ENCODE measurements at places on chromosomes 7 and 10. TPM values are rescaled to one million over a fixed set of nuclear protein-coding genes. Genes with fewer than 3 reads are reported as not detected.
A peak's percentile ranks its signal among the peaks of the same experiment; 100 is the strongest.

DNA sequence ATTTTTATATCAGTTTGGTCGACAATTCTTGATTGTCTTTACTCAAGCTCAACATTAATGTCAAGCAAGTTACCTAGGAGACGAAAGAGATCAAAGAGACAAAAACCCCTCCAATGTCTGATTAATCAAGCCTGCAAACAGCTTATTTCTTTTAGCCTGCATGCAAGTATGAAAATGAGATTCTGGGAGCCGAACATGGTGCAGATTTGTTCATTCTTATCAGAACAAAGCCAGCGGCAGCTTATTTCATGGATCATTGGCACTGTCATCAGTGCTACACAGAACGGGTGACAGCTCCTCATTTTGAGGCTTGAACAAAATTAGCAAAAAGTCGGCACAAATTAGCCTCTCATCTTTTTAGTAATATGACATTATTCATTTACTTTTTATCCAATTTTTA is 26.5 kb downstream of the FAM204A start:
- no peak for DNase-seq

The DNAJC2 gene
- total RNA-seq: 93.8 TPM

GRCh38 chr7:29281782-29282541 is 87.4 kb downstream of the CHN2 start:
- no peak for DNase-seq

The GAD2 gene
- total RNA-seq: not detected

The GPR85 gene
- total RNA-seq: not detected

- DNase-seq: no peak
Measured at GRCh38 chr7:76997381-76998284, 34.5 kb downstream of the SPDYE17 start.

DNA sequence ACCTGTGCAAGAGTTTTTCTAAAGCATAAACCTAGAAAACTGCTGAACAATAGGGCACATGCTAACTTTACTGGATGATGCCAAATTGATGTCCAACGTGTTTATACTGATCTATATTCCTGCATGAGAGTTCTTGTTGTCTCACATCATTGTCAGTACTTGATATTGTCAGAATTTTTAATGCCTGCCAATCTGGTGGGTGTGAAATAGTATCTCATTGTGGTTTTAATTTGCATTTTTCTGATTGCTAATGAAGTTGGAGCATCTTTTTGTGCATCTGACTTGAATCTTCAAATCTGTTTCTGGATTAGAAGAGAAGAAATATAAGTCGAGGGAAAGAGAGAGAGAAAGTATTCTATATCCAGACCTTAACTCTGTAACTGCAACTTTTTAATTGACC is 309.8 kb upstream of the KIAA1217 start:
- no peak for DNase-seq

DNA sequence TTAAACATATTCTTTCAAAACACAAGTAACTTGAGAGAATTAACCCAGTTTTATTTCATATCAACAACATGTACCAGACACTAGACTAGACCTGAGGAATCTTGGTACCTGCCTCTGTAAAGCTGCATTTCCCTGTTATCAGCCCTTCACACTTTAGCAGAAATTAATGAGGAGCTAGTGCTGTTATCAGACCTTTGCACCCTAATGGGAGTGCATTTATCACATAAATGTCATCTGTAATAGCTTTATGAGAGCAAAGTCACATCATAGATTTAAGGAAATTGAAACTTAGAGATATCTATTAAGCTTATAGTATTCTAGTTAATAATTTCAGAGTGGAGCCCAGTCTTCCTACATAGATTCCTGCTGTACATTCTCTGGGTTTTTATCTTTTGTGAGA is 270.4 kb upstream of the YAE1 start:
- no peak for DNase-seq

DNA sequence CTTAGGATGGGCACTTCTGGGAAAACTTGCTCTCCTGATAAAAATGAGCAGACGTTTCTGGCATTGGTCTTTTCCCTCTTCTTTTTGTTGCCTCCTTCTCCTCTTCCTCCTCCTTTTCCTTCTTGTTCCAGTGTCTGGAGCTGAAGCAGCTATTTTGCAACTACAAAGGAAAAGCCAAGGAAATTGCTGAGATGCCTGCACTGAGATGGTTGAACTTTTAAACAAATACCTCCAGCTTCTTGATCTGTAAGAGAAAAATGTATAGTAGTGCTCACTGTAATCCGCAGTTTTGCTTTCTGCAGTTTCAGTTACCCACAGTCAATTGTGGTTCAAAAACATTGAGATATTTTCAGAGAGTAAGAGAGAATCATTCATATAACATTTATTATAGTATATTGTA is 7.5 kb upstream of the SND1 start:
- no peak for DNase-seq

DNA sequence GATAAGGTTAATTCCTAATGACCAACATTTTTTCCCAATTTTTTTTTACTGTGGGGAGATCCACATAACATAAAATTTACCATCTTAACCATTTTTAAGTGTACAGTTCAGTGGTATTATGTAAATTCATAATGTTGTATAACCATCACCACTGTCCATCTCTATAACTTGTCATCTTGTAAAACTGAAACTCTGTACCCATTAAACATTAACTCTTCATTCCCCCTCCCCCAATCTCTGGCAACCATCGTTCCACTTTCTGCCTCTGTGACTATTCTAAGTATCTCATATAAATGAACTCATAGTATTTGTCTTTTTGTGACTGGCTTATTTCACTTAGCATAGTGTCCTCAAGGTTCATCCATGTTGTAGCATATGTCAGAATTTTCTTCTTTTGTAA is 46.0 kb upstream of the HPS1 start:
- DNase-seq: no peak

The CYP3A7 gene
- total RNA-seq: not detected

The HOXA1 gene
- 0.33 TPM for total RNA-seq

The PLXDC2 gene
- 0.08 TPM for total RNA-seq

- DNase-seq: no peak
Measured at GRCh38 chr10:118792526-118792925, 37.8 kb upstream of the CACUL1 start.

DNA sequence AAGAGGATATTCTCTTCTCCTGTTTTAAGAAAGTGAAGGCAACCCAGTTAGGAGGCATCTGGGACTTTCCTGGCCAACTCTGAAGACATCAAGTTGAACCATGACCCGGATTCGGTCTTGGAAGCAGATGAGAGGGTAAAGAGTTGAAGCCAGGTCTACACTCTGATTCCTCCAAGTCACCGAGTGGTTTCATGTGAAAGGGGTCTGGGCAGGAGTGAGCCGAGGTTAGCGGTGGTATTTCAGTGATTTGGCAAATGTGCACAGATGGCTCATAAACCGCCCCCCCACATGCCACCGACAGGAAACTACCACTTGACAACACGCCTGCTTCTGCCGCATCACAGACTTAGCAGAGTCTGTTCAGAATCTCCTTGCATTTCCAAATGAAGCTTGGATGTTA is 11.4 kb upstream of the REPIN1 start:
- DNase-seq: peak; percentile 67

DNA sequence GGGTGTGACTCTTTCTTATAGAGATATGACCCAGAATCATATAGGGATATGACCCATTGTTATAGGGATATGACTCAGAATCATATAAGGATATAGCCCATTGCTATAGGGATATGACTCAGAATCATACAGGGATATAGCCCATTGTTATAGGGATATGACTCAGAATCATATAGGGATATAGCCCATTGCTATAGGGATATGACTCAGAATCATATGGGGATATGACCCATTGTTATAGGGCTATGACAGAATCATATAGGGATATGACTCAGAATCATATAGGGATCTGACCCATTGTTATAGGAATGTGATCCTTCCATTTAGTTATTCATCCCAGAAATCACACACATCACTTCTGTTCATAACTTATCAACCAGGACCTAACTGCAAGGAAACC is 312.2 kb upstream of the ADARB2 start:
- DNase-seq: no peak

- no peak for DNase-seq
Measured at GRCh38 chr7:101862280-101863220, 45.1 kb downstream of the CUX1 start.

The SFRP5 gene
- total RNA-seq: 0.13 TPM

The SPAM1 gene
- total RNA-seq: not detected

GRCh38 chr7:7202375-7202720 is 20.0 kb downstream of the C1GALT1 start:
- no peak for DNase-seq

GRCh38 chr7:133428876-133429275 is 176.0 kb downstream of the EXOC4 start:
- DNase-seq: no peak

DNA sequence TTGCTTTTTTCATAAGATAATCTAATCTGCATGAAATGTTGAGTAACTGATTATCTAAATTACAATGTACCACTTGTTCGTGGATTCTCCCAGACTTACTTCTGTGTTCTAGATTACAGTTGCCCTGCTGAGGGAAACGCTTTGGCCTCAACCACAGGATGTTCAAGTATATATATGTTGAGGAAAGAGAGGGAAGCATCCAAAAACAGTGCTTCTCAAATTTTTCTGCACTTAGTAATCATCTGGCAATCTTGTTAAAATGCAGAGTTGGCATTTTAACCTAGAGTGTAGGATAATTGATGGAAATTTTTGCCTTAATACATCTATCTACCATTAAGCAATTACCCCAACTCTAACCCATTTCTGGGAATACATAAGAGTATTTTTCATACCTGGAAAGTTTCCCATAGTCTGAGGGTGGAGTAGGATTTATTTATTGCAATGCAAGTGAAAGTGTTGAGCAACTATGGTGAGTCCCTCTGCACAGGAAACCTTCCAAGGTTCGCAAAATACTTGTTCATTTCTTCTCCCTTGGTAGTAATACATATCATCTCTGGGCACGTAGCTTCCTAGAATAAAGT is 59.6 kb upstream of the C1GALT1 start:
- DNase-seq: no peak

DNA sequence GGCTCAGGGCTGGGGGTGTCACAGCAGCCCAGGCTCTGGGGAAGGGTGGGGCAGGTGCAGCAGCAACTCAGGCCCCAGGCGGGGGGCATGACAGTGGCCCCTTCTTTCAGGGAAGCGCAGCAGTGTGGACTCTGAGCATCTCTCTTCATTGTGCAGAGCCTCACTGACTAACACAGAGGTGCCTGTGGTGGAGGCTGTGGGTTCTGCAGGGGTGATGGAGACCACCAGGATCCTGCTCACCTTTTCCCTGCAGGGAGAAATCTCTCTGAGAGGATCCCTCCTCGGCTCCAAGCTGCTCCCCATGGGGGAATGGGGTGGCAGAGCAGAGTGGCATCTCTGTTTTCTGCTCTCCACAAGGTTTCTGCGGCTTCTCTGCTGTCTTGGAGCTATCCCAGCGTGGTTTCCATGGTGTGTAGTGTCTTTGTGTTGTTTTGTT is 37.8 kb upstream of the SHH start:
- DNase-seq: no peak

DNA sequence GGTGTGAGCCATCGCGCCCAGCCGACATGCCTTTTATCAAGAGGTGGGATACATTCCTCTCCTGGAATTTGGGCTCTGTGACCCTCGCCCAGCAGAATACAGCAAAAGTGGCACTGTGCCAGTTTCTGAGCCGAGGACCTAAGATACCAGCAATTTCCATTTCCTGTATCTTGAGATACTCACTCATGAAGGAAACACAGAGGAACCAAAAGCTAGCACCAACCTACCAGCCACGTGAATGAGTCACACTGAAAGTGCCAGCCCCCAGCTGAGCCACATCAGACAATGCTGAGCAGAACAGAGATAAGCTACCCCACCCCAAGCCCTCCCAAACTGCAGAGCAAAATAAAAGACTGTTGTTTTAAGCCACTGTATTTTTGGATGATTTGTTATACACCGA is 56.3 kb downstream of the CACUL1 start:
- DNase-seq: peak; percentile 76

- no peak for DNase-seq
Measured at GRCh38 chr10:2984682-2985081, 82.7 kb upstream of the PFKP start.

- peak; percentile 54 for DNase-seq
Measured at GRCh38 chr10:80498833-80499741, 38.6 kb upstream of the SH2D4B start.

- DNase-seq: no peak
Measured at GRCh38 chr10:31526681-31527080, 207.7 kb downstream of the ZEB1 start.

- no peak for DNase-seq
Measured at GRCh38 chr7:97089771-97090170, 27.7 kb upstream of the SDHAF3 start.

DNA sequence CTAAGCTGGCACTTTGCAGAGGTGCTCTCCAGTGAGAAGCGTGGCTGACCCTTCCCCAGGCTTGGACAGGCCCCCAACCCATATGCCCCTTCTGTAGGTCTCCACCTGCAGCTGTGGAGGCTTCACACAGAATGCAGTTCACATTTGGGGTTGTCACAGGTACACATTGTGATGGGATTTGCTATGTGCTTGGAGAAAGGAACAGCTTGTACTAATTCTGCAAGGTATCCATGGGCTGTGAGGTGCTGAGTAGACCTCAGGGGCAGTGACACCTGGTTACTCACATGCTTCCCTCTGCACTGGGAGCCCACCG is 188.9 kb downstream of the CXCL12 start:
- no peak for DNase-seq

The ACTA2 gene
- 2.6 TPM for total RNA-seq

GRCh38 chr10:33314811-33315561 is 19.5 kb downstream of the NRP1 start:
- no peak for DNase-seq

The GIMAP4 gene
- 10.1 TPM for total RNA-seq

GRCh38 chr10:78571891-78572290 is 496.9 kb upstream of the ZMIZ1 start:
- DNase-seq: no peak

DNA sequence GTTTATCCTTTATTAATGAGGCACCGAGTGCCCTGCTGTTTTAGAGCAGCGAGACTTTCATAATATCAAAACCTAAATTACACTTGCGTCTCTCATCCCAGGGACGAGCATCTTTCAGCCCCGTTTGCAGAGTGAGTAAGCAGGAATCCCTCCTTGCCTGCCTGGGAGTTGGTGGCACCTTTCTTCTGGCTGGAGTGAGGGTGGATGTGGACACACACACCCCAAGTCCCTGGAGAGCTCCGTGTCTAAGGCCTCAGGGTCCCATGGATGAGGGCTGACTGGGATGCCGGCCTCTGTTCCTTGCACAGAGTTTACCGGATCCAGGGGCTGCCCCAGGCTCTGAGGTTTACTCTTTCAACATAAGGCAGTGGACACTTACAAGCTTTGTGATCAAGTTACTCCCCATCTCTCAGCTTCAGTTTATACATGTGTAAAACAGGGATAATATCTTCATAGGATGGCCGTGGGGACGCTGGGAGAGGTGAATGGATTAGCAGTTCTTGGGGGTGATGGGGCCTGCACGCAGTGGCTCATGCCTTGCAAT is 24.5 kb downstream of the POLL start:
- no peak for DNase-seq

The PAX4 gene
- not detected for total RNA-seq

DNA sequence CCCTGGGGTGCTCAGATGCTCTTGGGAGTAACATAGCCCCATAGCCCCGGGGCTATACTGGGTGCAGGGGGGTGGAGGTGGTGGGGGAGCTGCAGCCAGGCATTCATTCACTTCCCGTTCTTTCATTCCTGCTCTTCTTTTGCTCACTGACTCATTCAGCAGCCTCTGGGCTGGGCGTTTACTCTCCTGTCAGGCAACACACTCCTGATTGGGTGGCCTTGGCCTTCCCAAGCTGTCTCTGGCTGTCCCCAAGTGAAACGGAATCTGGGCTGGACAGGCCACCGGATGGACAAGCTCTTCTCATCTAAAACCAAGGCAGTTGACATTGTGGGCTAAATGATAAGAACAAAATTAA is 34.6 kb downstream of the CHST3 start:
- DNase-seq: no peak

GRCh38 chr7:123846217-123846891 is 1.4 kb downstream of the HYAL4 start:
- DNase-seq: no peak

All from activated T-cell treated with anti-CD3 and anti-CD28 coated beads, Interleukin-2, amount 50 U/mL, for 4 hours (primary cell).